ENCODE measurements at places on chromosomes 16 and 17. TPM values are rescaled to one million over a fixed set of nuclear protein-coding genes. Genes with fewer than 3 reads are reported as not detected.
A peak's percentile ranks its signal among the peaks of the same experiment; 100 is the strongest.

The RAP1GAP2 gene
- total RNA-seq = 12.4 TPM

The NPW gene
- not detected for total RNA-seq

The HOXB6 gene
- total RNA-seq = 9.9 TPM

The ZNF287 gene
- total RNA-seq = 2.6 TPM

The NRN1L gene
- total RNA-seq = not detected

The BPTF gene
- total RNA-seq = 77.3 TPM

The PMFBP1 gene
- total RNA-seq = 1.4 TPM

The TTLL6 gene
- total RNA-seq = not detected

The ST6GALNAC1 gene
- 1.2 TPM for total RNA-seq

The PHOSPHO1 gene
- total RNA-seq = 0.95 TPM

The ATAD5 gene
- 1.3 TPM for total RNA-seq

The NHLRC4 gene
- total RNA-seq = 2.0 TPM

The PRAC1 gene
- total RNA-seq = not detected

The CDH1 gene
- total RNA-seq = not detected

The TNFRSF13B gene
- total RNA-seq = not detected

The C16orf86 gene
- total RNA-seq = 6.6 TPM

The MYL11 gene
- not detected for total RNA-seq

GRCh38 chr17:52105591-52105990, 52.9 kb downstream of the CA10 start:
- no peak for DNase-seq

GRCh38 chr16:11472851-11473250, 113.9 kb downstream of the LITAF start:
- no peak for DNase-seq

GRCh38 chr17:43760254-43760852, 1.8 kb upstream of the SOST start:
- DNase-seq = peak; percentile 75

- DNase-seq = no peak
Observed at GRCh38 chr17:65799869-65800268, 238.4 kb upstream of the AXIN2 start.

GRCh38 chr16:15856901-15857698, at the start of gene MYH11:
Gene MYH11 (minus strand): TSS chr16:15857028. CDS start chr16:15838252, 18,776 bp downstream.
- DNase-seq = no peak

GRCh38 chr16:11057711-11058345, 113.5 kb downstream of the CLEC16A start:
- DNase-seq = no peak

- no peak for DNase-seq
Observed at GRCh38 chr17:40565769-40566409, 617 bp upstream of the CCR7 start.

DNA sequence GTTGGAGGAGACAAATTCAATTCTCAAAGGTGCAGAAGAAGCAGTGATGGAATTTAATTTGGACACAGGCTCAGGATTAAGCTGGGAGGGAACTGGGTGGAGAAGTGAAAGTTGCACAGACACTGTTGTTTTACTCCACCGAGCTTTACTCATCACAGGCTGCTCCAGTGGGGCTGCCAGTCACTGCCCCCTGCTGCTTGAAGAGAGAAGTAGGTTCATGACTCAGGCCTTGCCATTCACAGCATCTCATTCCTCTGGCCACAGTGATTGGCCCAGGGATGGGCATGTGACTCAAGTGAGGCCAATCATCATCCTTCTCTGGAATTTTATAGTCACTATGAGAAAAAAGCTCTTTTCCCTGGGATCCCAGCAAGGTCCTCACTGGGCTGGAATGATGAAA, 11.8 kb downstream of the GNAO1 start:
- DNase-seq = no peak

DNA sequence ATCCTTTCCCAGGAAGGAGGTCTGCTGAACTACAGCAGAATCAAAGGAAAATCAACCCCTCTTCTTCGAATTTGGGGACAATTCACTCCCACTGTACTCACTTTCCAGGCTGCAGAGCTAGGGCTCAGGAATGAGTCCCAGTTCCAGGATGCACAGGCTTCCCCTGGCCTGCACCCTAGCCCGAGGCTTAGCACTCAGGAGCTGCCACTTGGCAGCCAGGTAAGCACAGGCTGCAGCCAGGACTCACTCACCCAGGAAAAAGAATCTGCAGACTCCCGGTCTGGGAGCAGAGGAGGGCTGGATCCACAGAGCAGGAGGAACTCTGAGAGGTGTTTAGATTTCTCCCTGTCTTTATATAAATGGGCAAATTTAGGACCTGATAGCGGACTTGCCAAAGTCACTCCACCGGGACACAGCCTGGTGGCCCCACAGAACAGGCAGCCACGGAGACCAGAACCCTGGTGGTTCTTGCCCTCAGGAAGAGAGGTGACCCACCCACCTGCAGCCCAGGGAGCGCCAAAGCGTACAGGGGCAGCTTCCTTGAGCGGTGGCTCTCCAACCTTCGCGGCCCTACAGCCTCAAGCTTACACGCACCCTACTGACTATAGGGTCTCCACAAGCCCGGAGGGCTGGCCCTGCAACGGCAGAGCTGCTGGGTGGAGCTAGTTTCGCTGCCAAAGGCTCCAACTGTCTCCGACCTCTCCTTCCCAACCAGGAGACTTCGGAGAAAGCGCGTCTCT, 4.8 kb downstream of the CBLN1 start:
- DNase-seq = no peak

DNA sequence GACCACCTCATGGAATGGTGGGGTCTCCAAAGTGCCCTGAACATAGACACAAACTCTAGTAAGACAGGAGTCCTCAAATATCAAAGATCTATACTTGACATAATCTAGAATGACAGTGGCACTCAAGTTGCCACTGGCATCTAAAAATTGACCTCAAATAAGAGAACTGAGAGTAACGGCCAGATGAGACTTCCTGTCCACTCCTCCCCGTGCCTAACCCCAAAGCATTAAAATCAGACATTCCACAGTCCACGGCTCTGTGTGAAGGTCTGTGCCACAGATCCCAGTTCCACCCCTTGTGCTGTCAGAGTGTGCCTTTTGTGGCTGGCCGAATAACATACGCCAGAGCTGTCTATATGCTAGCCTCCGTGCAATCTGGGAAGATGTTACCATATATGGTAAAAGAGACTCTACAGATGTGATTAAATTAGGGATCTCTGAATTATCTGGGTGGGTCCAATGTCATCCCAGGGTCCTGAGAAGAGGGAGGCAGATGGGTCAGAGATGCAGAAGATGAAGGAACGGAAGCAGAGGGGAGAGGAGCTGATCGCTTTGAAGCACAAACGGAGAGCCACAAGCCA, 21.0 kb upstream of the EVPL start:
- DNase-seq = no peak

DNA sequence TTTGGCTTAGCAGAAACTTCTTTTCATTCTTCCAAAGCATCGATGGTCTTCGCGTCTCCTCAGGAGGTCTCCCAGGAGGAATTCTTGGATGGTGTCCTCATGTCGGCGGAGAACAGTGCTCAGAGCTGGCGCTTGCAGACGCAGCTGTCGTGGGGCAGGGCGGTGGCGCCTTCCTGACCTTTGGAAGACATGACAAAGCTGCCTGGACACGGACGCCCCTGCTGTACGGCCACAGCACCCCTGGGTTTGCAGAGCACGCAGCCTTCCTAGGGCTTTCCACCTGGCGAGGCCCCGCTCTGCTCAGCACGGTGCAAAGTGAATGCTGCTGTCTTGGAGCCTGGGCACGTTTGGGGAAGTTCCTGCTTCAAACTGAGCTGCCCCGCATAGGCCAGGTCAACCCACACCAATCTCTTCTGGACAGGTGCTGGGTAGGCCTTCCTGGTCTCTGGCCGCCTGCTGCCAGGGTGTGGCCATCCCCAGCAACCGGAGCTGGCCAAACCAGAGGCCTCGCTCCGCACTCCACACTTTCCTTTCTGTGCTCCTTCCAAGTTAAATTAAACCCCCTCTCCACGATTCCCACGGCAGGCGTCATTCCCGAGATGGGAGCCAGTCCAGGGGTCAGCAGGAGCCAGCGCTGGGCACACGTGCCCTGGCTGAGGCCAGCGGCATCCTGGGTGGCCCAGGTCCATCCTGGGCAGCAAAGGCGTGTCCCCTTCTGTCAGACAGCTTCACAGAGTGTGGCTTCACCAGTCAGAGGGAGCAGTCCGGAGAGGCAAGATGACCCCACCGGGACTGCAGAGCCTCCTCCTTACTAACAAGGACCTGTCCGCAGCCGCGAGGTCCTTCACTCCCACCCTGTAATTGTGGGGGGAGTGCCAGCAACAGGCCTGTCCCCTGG, 15.0 kb upstream of the KREMEN2 start:
- DNase-seq = no peak

GRCh38 chr17:64599187-64599676, 62.9 kb downstream of the SMURF2 start:
- no peak for DNase-seq

DNA sequence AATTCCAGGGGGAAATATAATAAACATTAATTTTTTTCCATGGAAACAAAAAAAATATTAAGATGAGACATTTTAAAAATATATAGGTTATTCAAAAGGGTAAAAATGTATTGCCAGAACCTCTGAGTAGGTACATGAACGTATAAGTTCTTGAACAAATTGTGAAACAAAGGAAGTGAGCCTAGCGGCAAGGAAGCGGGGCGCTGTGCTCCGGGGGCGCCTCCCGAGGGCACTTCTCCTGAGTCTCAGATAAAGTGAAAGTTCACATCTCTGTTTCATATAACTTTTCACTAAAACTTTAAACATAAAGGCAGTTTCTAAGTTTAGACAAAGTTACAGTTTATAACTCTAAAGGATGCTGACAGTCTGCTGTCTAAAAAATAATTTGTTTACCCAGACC, 52.3 kb downstream of the TNRC6C start:
- DNase-seq = no peak

DNA sequence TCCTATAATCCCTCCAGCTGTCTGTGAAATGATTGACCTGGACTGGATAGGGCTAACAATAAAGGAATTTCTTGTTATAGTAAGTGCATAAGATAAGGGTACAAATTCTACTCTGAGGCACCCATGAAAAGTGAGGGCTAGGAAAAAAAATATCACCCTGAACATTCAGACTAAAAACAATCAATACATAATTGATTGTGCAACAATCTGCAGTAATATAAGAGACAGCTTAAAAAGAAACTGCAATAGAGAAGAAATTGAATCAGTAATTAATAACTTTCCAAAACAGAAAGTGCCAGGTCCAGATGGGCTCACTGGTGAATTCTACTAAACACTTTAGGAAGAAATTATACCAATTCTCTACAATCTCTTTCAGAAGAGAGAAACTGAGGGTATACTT, 44.2 kb upstream of the CREBBP start:
- no peak for DNase-seq
